ENCODE measurements at places on chromosomes 12 and 14.

DNA sequence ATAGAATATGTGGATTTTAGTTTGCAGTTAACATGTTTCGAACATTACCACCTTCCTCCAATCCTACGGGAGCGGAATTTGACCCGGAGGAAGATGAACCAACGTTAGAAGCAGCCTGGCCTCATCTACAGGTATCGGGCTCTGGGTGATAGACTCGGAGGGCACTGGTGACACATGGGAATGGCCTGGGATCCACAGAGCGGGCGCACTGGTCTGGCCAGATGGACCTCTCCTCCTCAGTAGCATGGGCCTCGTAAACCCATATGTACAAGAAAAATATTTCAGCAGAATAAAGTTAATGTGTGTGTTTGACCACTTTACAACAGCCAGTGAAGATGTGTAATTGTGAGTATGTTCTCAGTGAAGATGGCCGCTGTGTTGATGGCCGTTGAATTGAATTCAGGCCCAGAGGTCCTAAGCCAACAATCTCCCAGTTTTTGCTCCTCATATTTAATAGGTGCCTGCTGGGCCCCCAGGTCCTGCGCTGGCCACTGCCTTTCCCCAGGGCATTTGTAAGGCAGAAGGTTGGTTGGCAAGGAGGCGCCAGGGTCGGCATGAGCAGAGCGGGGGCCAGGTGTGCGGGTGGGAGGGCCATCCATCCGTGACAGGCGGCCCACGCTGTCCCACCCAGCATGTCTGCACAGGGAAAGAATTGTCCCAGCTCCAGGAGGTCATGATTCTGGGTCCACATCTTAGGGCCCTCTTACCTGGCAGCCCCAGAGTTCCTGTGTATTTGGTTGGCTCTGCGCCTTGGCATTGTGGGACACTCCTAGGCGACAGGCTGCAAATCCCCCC is 82.0 kb upstream of the DYNC1H1 start:
- no peak for DNase-seq

DNA sequence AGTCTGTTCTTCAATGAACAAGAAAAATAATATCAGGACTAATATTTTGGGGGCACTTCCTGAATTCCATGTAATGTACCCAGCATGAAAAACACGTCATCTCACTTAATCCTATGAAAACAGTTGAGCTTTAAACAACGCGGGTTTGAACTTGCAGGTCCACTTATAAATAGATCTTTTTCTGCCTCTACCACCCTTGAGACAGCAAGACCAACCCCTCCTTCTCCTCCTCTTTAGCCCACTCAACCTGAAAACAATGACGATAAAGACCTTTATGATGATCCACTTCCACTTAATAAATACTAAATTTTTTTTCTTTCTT is 203.9 kb upstream of the KRR1 start:
- DNase-seq, result no peak

DNA sequence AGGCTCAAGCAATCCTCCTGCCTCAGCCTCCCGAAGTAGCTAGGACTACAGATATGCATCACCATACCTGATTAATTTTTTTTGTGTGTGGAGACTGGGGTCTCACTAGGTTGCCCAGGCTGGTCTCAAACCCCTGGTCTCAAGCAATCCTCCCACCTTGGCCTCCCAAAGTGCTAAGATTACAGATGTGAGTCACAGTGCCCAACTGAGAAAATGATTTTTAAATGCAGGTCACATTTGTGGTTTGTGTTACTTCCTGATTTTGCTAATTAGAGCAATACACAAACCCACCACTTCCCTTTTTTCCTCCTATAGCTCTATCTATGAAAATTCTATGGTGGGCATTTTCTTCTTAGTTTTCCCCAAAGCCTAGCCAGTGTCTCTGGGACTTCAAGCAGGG is 45.5 kb upstream of the TMEM263 start:
- no peak for DNase-seq

DNA sequence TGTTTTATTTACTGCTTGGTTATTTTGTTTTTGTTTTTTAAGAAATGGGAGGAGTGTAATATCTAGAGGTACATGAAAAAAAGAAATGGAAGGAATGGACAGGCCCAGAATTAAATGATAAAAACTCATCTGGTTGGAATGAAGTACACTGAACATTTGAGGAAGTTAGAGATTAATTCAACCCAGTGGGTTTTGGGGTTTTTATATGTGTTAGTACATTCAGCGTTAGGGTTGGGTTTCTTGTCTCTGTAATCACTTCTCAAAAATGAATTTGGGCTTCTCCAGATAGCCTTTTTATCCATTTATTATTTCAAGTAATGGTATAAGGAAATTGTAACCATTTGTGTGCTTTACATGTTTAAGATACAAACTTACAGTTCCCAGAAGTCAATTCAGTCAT is 19.5 kb upstream of the NUP107 start:
- no peak for DNase-seq

DNA sequence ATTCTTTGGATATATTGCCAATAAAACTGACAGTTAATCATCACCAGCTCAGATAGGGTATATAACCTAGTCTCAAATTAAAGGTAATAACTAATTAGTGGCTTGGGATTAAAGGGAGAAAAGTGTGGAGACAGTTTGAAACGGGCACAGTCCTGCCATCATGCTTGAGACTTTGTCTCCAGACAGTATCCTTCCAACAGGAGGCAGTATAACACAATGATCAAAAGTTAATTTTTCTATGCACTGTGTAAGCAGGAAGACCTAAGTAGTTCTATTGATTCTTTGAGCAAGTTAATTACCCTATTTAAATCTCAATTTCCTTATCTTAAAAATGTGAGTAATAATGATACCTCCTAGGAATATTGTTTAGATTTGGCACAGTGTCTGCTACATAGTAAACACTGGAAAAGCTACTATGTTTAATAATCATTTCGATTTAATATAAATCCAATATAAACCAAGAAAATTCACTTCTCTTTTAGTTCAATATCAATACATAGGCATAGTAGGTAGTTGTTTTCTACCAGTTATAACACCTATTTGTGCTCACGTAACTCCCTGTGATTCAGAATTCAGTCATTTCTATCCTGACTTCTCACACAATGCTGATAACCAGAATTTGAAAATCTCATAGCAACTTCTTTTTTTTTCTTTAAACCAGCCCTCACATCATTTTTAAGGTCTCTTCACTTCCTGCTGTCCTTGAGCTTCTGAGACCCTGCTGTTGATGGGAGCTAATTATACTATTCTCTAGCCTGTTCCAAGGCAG is 53.7 kb downstream of the GALNT4 start:
- DNase-seq, result no peak
